ENCODE measurements at places on chromosomes 13 and 19.

DNA sequence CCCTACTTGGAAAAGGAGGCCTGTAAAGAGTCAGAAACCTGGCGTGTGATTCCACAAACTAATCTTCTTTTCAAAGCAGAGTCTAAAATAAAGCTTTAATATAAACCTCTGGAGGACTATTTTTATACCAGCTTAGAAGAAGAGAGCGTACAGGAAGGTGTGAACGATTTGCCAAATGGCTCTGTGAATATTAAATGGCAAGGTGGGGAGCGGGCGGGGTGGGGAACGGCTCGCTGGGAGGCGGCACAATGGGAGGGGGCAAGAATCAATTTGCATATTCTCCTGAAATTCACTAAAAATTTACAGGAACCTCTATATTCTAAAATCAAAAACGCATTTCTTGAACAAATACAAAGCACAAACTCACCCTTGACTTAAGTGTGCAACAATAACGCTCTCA lies 982 bp downstream of the ZNF780B start:
- no peak for DNase-seq

DNA sequence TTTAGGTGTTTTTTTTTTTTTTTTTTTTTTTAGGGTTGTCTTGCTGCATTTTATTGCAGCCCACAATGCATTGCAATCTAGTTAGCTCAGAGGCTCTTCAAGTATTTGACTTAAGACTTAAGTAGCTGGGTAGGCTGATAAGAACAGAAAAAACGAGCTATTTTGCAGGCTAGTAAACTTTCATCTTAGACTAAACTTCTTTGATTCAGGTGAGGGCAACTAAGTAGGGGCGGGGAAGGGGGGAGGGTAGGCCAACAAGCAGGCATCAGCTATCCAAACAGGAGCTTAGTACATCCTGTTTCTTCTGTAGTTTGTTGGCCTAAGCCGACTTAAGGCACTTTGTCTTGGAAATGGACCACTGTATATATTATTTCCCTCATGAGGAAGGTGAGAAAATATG lies 4.9 kb upstream of the TDRD3 start:
- no peak for DNase-seq

- DNase-seq = no peak
Observed at GRCh38 chr19:18782559-18783225, 8.4 kb downstream of the COMP start.

GRCh38 chr13:34003656-34004055 lies 185.7 kb downstream of the RFC3 start:
- no peak for DNase-seq

Measured in CD4-positive, alpha-beta T cell treated with Interleukin-4 for 1 hour (primary cell).